ENCODE measurements at places on chromosomes 16 and 17. TPM values are rescaled to one million over a fixed set of nuclear protein-coding genes. Genes with fewer than 3 reads are reported as not detected.

Gene HBA2
- not detected for total RNA-seq

Gene CEP131
- total RNA-seq: 8.6 TPM

DNA sequence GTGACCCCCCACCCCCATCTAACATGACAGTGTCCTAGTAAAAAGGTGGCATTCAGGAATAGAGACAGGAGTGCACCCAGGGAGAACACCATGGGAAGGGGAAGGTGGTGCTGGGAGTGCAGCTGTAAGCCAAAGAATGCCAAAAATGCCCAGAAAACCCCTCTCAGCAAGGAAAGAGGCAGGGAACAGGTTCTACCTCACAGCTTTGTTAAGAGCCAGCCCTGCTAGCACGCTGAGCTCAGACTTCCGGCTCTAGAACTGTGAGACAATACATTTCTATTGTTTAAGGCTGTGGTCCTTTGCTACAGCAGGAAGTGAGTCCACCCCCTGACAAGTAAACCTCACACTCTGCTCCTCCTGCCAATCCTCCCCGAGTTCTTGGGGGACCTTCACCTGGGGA, 302.4 kb upstream of the N4BP1 start:
- DNase-seq: no peak

DNA sequence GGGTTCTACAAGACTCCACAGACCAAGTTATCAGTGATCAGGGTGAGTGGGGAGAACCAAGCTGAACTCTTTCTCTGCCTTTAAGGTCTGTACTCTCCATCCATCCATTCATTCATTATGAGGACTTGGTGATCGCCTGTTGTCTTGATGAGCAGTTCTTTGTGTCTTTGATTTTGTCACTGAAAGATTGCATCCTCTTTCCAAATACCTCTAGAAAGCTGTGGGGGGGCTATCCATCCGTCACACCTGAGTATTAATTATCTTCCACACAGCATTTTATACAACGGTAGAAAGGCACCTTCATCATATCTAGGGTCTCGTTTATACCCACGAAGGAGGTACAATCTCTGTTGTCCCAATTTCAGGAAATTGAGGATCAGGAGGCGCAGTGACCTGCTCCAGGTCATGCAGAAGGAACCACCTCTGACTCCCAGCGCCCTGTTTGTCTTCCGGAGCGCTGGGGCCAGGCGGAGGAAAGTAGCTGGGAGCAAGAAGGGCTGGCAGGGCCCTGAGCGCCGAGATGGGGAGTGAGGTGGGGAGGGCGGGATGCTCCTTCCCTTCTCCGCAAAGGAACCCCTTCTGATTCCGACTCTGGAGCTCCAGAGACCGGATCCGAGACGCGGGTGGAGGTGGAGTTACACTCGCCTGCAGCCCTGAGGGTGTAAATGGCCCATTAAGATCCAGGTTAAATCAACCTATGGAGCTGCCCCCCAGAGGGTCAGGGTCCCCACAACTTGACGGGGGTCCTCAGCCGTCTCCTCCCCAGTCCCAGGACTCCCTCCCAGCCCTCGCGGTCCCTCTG, 605 bp upstream of the ABAT start:
- no peak for DNase-seq

DNA sequence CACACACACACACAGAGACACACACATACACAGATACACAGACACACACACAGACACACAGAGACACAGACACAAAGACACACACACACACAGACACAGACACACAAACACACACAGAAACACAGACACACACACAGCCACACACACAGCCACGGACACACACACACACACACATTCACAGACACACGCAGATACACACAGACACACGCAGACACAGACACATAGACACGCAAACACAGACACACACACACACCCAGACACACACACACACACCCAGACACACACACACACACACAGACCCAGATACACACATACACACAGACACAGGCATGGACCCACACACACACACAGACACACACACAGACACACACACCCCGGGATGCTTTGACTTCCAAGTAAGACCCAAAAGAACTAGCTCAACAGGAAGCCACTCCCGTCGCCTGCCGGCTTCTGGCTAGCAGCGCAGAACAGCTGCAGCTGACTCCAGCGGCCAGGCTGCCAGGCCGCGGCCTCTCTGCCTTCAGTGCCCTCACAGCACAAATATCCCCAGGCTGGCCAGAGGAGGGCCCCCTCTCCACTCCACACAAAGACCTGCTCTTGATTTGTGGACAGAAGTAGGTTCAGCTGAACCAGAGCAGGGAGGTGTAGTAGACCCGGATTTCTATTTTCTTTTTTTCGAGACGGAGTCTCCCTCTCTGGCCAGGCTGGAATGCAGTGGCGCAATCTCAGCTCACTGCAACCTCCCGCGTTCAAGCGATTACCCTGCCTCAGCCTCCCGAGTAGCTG, 6.0 kb upstream of the CHRNE start:
- DNase-seq: peak; percentile 77

DNA sequence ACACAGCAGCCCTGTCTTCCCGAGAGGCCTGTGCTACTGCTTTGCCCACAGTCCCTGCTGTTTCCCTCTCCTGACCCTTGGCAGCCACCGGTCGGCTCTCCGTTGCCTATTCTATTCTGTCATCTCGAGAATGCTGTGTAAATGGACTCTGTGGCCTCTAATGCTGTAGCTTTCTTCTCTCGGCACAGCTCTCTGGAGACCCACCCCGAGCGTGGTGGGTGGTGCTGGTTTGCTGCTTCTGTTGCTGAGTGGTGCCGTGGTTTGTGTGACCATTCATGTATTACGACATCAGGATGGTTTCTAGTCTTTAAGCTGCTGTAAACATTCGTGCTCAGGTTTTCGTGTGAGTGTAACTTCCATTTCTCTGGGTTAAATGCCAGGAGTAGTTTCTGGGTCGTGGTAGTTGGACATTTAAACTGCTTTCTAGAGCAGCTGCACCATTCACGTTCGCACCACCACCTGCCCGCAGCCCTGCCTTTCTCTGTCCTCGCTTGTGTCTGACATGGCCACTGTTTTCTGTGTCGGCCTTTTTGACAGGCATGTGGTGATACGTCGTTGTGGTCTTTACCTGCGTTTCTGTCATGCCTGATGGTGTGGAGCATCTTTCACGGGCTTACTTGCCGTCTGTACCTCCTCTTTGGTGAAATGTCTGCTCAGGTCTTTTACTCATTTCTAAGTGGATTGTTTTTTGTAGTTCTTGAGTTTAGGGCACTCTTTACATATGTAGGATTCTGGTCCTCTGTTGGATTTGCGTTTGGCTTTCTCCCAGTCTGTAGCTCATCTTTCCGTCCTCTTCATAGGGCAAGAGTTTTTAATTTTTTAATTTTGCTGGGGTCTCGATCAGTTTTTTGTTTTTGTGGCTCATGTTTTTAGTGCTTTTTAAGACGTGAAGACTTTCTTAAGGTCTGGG, 47.7 kb upstream of the ZNF750 start:
- no peak for DNase-seq

Data from activated naive CD8-positive, alpha-beta T cell treated with anti-CD3 and anti-CD28 coated beads for 36 hours (primary cell).